ENCODE measurements at places on chromosomes 7 and 10.

GRCh38 chr7:105028004-105028403, 14.0 kb downstream of the KMT2E start:
- no peak for DNase-seq

- DNase-seq: no peak
Observed at GRCh38 chr10:94308866-94309265, 53.9 kb downstream of the NOC3L start.

GRCh38 chr7:47757921-47758411, 176.1 kb upstream of the TNS3 start:
- peak; percentile 61 for DNase-seq

DNA sequence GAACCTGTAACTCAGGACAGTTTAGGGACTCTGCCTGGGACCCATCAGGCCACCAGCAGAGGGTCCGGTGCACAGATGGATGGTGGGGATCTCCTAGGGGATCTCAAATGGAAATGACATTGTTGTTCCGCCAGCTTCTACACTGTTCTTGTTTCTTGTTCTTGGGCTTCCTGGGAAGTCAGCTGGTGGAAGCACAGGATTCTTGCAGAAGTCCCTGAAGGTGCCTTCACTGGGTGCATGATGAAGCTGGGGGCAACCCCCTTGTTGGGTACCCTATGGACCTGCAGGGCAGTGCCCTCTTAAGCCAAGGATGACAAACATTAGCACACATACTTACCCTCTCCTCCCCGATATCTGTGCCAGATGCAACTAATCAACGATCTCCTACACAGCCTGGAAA, 18.6 kb downstream of the SFTPD start:
- no peak for DNase-seq

GRCh38 chr10:79112881-79113431, 44.2 kb downstream of the ZMIZ1 start:
- peak; percentile 50 for DNase-seq

DNA sequence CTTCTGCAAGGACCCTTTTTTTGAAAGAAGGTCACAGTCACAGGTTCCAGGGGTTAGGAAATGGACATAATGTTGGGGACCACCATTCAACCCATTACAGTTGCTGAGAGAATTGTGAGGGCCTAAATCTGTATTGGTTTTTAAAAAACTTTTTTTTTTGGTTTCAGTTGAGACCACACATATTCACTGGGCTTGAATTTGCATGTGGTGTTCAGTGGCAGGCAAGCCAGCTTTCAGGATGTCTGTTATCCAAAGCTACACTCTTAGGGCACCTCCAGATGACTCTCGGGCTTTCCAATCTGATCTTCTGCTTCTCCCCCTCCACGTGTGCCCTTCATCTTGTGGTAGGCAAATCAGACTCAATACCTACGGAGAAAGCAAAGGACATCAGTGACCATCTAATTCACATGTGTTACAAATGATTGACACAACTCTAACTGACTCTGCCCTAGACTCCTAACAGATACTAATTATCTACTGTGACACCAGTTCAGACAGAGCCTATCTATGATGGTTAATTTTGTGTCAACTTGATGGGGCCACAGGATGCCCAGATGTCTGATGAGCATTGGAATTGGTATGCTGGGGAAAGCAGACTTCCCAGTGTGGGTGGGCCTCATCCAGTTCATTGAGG, 93.3 kb upstream of the ELMO1 start:
- no peak for DNase-seq

GRCh38 chr7:145797507-145797906, 319.1 kb upstream of the CNTNAP2 start:
- no peak for DNase-seq

DNA sequence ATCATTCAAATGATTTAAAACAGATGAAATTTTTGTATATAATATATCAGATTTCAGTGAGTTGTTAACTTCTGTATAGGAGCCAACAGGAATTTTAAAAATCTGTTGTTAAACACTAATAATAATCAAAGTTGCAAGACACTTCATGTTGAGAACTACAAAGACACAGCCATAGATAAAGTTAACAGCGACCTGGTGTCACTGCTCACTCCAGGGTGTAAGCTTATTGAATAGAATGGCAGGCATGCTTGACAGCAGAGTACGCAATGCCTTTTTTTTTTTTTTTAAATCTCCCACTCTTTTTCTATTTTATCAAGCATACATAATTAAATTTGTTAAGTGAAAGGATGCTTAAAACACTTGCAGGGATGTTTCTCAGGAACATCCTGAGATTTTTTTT, 32.0 kb downstream of the PCDH15 start:
- DNase-seq: no peak

GRCh38 chr10:86048973-86049372, 317.6 kb downstream of the GRID1 start:
- no peak for DNase-seq

DNA sequence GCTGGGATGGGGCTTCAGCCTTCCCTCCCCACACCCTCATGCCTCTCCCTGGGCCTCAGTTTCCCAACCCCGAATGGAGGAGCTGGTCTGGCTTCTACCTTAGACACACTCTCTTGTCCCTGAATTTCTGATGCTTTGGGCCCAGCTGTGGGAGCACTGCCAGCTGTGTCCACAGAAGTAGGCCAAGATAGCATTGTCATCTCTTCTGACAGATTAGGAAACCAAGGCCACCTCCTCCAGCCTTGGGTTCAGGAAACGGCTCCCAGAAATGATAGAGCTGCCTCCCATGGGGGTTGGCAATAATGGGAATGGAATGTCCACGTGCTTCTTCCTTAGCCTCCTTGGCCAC, 1.3 kb downstream of the PPIF start:
- DNase-seq: no peak

- peak; percentile 63 for DNase-seq
Observed at GRCh38 chr10:5666008-5666840, at the start of gene ASB13. Gene ASB13 (minus strand): TSS chr10:5666595. CDS start chr10:5666551, 44 bp downstream.

DNA sequence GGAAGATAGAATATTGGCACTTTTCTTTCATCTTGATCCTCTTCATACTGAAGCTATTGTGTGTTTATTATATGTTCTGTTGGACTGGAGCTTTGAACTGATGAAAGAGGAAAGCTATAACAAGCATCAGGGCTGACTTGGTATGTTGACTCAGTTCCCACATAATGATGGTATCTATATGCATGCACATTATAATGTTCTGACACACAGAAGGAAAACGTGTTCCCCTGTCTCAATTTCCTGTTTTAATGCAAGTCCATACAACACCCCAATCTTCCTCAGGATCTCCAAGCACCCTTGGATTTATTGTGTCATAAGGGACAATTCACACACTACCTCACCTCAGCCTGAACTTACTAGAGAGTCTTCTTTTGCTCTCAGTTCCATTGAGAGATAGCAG, 8.3 kb upstream of the WASL start:
- DNase-seq: no peak

- no peak for DNase-seq
Observed at GRCh38 chr7:92765725-92766124, 70.6 kb downstream of the CDK6 start.

GRCh38 chr7:27112955-27113949, 10.8 kb upstream of the HOXA2 start:
- no peak for DNase-seq

GRCh38 chr10:28783087-28783486, 105.8 kb downstream of the BAMBI start:
- DNase-seq: no peak

GRCh38 chr10:43222210-43222720, 44.6 kb downstream of the RASGEF1A start:
- DNase-seq: peak; percentile 30

DNA sequence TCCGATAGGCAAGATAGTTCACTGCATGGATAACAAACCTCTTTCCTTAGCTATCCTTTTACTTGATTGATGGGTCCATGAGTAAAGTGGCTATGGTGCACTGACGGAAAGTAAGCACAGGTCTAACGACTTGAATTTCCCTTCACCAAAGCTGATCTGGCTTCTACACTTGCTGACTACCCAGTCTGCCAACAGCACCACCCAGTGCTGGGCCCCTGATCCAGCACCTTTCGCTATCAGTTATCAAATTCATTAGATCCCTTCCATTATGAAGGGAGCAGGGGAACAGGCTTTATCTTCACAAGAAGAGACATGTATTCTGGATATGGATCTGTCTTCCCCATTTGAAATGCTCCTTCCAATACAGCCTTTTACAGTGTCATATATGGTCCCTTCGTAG, 855.9 kb downstream of the GRID1 start:
- peak; percentile 1 for DNase-seq

DNA sequence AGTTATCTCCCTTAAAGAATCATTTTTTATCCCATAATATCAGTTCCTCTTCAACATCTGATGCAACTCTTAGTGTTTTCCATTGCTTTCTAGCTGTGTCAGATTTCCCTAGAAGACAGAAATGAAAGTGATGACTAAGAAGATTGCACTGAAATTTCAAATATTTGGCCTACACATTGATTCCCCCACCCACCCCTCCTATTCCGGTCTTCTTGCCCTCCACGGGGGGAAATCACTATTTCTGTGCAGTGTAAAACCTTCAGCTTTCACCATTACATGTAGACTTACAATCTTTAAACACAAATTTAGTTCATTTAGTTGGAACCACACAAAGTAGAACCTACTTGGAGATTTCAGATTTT, 63.7 kb upstream of the IL6 start:
- DNase-seq: no peak

GRCh38 chr10:49602380-49603023, 7.6 kb upstream of the SLC18A3 start:
- DNase-seq: no peak

GRCh38 chr7:43785420-43785819, 26.9 kb downstream of the BLVRA start:
- no peak for DNase-seq

GRCh38 chr10:85175635-85176034, 847.2 kb downstream of the CCSER2 start:
- no peak for DNase-seq
